ENCODE measurements at places on chromosomes 13 and 19. TPM values are rescaled to one million over a fixed set of nuclear protein-coding genes. Genes with fewer than 3 reads are reported as not detected.

DNA sequence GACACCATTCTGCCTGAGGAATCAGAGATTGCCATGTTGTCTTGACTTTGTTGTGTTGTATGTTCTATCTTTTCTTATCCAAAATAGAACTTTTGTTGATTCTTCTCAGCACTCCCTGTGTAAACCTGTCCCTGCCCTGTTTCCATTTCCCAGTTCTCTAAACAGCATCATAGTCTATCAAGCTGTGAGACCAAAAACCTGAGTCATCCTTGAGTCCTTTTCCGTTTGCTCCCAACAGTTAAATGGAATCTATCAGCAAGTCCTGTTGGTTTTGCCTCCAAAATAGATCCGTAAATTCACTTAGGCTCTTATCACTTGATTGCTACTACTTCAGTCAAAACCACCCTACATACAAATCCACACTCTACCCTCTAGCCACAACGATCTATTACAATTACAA is 667.1 kb downstream of the PCDH9 start:
- no peak for DNase-seq

ZNF681 gene
- total RNA-seq: 5.5 TPM

DNA sequence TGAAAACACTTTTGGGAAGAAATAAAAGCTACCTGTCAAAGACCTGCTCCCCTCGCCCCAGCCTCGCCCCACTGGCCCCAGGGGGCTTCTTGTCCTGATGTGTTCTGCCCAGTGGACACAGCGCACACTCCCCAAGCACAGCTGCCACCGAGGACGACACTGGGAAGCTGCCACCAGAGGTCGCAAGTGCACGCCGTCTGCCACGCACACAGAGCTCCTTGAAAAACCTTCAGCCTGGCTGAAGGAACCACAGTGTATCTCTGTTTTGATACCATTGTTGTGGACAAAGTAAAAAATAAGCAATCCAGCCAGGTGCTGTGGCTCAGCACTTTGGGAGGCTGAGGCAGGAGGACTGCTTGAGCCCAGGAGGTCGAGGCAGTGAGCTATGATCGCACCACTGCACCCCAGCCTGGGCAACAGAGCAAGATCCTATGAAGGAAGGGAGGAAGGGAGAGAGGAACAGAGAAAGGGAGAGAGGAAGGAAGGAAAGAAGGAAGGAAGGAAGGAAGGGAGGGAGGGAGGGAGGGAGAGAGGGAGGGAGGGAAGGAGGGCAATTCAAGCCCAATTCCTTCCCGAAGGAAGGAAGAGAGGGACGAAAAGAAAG is 57.3 kb downstream of the CEBPG start:
- peak; percentile 73 for DNase-seq

DNA sequence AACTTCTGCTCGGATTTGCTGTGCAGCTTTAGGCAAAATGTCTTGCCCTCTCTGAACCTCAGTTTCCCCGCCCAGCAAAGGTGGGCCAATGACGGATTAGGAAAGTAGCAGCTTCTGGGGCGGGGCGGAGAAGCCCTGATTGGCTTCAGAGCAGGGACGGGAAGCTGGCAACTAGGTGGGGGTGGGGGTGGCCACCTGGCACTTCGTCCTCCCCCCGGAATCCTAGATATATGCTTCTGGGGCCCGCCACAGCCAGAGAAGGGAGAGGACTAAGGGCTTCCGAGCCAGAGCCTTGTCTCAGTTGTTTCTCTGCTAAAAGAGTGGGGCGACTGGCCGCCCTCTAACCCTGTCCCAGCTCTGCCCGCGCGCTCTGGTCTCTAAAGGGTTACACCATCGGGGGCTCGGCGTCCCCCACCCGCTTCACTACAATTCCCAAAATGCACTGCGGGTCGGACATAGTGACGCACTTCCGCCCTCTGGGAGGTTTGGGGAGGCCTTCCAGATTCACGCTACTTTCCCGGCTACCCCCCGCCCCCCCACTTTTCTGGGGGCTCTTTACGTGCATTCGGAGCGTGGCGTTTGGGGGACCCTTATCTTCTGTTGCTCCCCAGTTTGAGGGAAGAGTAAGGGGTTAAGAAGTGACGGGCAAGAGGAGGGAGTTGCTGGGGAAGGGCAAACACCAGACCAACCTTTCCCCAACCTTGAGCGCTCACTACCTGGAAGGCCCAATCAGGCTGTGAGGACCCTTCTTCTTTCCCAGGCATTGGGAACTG is 672 bp upstream of the IRF2BP1 start:
- peak; percentile 96 for DNase-seq

DNA sequence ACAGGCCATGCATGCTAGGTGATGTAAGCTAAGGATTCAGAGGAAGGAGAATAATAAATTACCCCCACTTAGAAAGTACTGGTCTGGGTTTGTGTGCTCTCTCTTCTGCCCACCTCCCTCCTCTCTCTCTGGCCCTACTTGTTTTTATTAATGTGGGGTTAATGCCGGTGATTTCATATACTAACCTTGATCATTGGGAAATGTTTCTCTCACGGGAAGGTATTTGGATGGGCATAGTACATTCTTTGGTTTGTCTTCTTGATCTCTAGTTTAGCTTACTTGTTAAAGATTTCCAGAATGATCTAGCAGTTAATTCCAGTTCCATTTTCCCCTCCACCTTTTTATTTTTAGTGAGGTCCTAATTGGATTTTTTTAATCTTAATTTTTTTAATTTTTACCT is 24.6 kb downstream of the ARHGAP35 start:
- DNase-seq: no peak

Measured in activated CD8-positive, alpha-beta T cell treated with anti-CD3 and anti-CD28 coated beads, Interleukin-2, amount 10 ng/mL, durations not matched to agents 7 days and 5 days (primary cell).